ENCODE measurements at places on chromosomes 1 and 21. TPM values are rescaled to one million over a fixed set of nuclear protein-coding genes. Genes with fewer than 3 reads are reported as not detected.
A peak's percentile ranks its signal among the peaks of the same experiment; 100 is the strongest.

Gene ST6GALNAC3
- 0.03 TPM for total RNA-seq

DNA sequence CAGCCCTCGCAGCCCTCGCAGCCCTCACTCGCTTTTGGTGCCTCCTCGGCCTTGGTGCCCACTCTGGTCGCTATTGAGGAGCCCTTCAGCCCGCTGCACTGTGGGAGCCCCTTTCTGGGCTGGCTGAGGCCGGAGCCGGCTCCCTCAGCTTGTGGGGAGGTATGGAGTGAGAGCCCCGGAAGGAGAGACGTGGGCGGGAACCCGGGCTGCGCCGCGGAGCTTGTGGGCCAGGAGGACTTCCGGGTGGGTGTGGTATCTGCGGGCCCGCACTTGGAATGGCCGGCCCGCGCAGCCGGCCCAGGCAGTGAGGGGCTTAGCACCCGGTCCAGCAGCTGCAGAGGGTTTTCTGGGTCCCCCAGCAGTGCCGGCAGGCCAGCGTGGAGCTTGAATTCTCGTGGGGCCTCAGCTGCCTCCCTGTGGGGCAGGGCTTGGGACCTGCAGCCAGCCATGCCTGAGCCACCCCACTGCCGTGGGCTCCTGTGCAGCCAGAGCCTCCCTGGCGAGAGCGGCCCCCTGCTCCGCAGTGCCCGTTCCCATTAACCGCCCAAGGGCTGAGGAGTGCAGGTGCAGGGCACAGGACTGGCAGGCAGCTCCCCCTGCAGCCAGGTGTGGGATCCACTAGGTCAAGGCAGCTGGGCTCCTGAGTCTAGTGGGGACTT is 9.9 kb upstream of the CFHR2 start:
- no peak for DNase-seq

DNA sequence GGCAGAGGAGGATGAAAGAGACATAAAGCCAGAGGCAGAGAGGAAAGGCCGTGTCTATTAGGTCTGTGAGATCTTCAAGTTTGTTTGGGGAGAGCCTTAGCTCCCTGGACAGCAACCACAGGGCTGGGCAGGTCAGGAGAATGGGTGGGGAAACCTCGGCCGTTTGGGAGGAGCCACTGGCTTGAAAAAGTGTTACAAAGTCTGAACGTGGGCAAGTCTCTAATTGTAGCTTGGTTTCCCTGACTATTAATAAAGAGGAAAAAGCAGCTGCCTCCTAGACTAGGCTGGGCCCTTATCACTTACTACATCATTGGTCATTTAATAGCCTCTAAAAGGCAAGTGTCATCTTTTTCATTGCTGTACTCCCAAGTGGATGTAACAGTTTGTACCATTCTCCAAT is at the start of gene CCDC17:
CCDC17 (minus strand) TSS at position 83 of the 400 bp plus-strand sequence. CDS start 145 bp downstream, outside the sequence.
- no peak for DNase-seq

Gene KRTAP10-3
- not detected for total RNA-seq

DNA sequence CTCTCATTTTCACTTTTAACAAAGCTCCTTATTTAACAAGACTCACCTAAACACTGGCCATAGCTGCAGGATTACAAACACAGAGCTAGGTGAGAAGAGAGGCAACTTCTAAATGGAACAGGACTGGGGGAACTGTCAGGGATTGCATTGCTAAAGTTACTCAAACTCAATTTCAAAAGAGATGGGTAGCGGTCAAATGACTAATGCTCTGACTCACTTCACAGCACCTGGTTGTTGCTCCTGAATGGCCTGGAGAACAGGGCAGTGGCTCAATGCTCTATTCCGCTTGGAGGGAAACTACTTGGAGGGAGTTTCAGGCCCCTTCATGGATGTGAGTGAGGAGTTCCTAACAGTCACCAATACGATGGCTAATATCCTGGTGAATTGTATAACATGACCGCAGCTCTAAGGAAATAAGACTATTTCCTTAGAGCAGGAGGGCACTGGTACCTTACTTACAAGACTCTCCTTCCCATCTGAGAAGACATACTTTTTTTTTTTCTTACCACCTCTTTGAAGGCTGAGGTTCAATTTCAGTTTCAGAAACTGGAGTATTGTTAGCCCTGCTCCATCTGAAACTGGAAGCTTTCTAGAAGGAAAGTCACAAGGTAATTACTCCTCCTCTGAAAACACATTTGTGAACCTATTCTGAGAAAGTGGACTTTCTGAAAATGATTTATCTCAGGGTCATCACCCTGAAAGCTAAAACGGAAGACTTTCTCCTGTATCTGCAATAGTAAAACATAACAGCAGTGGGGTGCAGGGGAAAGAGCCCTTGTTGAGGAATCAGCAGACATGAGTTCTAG is 9.5 kb downstream of the DPT start:
- DNase-seq = peak; percentile 13

DNA sequence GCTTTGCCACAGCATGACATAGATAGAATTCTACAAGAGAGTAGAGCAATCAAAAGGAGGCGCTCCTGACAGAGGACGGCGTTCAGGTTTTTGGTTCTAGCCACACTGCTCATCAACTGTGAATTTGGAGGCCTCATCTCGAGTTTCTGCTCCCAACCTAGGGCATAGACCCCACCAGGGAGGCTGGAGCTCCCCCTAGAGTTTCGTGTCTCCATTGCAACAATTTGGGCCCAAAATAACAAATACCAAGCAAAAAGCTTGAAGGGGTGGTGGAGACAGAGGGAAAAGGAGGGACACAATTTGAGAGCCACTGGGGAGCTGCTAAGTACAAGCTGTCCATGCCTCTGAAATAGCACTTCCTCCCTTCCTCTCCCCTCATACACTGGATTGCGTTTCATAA is 297.0 kb downstream of the GPATCH2 start:
- peak; percentile 7 for DNase-seq

- DNase-seq = no peak
These were observed 6.6 kb downstream of the PEAR1 start for GRCh38 chr1:156899956-156900718.

Gene GRIK1
- total RNA-seq = not detected

- DNase-seq = no peak
These were observed 2.1 kb downstream of the VCAM1 start for GRCh38 chr1:100721526-100722207.

Gene FCGR3A
- 0.13 TPM for total RNA-seq

GRCh38 chr1:239164451-239165180 is 221.8 kb upstream of the CHRM3 start:
- no peak for DNase-seq

- no peak for DNase-seq
These were observed 578.9 kb upstream of the NR5A2 start for GRCh38 chr1:199448646-199449045.

Gene GABPB2
- total RNA-seq = 8.1 TPM

Gene ANKRD65
- 1.9 TPM for total RNA-seq

GRCh38 chr1:206469933-206470691 is at the start of gene IKBKE:
IKBKE (plus strand) TSS chr1:206470476; CDS start chr1:206473228, 2,752 bp downstream.
- no peak for DNase-seq

Gene RGS7
- total RNA-seq = 0.10 TPM

Measured in Panc1 (cell line).